ENCODE measurements at places on chromosomes 7 and 10.
A peak's percentile ranks its signal among the peaks of the same experiment; 100 is the strongest.

DNA sequence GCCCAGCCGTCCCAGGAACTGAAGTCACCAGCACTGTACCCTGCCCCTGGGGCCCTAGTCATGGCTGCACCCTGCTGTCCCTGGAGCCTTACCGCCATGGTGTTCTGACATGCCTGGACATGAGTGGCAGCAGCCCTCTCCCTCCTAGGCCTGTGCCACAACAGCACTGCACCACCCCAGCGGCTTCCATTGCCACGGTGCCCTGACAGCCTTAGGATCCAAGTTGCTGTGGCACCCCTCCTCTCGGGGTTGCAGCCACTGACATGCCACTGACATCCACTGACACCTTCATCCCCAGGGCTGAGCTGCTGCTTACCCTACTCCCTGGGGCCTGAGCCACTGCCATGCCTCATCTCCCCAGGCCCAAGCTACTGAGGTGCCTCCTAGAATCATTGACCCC, 39.6 kb upstream of the SHH start:
- no peak for DNase-seq

- DNase-seq, result no peak
Measured at GRCh38 chr7:151695951-151696541, 176.4 kb upstream of the RHEB start.

GRCh38 chr10:106655636-106656035, 508.9 kb downstream of the SORCS1 start:
- DNase-seq, result no peak

- peak; percentile 29 for DNase-seq
Measured at GRCh38 chr7:85851571-85852193, 664.8 kb upstream of the SEMA3D start.

GRCh38 chr7:46753662-46754061, 828.2 kb downstream of the TNS3 start:
- no peak for DNase-seq

DNA sequence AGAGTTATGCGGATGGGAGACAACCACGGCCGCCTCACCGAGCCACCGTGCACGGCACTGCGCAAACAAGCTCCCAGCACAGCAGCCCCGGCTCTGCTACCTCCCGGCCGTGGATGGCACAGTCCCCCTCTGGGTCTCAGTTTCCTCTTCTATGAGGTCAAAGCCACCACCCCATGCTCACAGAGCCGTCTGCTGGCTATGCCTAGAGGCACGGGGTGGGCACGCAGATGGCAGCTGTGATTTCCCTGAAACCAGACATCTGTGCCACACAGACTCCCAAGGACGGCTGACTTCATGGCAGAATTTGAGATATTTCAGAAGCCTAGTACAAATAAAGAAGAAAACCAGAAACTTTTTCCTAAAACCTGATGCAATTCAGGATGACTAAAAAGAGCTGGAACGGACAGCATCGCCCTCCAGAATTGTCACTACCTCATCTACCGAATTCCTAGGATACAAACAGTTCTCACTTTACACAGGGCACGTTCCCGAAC, 73.2 kb downstream of the AMZ1 start:
- DNase-seq, result no peak

GRCh38 chr7:83882551-83882950, 233.6 kb upstream of the SEMA3E start:
- no peak for DNase-seq

DNA sequence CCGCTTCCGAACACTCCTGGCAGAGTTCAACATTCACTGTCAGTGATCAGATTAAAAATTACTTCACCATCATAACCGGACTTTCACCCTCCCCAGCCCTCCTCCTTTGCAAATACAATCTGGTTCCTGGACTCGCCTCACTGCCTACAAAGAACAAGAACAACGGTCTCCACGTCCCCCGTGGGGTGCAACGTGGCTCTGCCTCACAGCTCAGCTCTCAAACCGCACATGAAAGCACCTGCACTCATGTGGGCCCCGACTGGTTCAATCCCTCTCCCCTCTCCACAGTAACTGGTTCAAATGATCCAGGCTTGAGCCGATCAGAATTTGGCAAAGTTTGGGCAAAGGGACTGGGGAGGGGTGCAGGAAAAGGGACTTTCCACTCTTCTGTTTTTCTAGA, 21.0 kb downstream of the ASB13 start:
- peak; percentile 72 for DNase-seq

All from retinal pigment epithelial cell (primary cell).